ENCODE measurements at places on chromosomes 7 and 10.

DNA sequence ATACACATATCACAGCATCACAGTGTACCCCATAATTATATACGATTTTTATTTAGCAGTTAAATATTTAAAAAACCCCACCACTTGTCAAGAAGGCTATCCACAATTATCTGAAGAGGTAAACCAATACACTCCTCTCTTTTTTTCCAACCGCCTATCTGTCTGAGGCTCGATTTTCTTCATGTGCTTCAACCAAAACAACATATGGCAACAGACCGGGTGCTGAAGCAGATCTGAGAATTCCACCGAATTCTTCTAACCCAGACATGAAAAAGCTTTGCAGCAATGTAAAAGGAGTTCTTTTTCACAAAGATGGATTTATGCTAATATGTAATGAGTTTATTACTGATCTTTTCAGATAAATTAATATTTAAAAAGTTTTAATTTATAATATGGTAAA is 132.4 kb upstream of the RHEB start:
- no peak for DNase-seq

DNA sequence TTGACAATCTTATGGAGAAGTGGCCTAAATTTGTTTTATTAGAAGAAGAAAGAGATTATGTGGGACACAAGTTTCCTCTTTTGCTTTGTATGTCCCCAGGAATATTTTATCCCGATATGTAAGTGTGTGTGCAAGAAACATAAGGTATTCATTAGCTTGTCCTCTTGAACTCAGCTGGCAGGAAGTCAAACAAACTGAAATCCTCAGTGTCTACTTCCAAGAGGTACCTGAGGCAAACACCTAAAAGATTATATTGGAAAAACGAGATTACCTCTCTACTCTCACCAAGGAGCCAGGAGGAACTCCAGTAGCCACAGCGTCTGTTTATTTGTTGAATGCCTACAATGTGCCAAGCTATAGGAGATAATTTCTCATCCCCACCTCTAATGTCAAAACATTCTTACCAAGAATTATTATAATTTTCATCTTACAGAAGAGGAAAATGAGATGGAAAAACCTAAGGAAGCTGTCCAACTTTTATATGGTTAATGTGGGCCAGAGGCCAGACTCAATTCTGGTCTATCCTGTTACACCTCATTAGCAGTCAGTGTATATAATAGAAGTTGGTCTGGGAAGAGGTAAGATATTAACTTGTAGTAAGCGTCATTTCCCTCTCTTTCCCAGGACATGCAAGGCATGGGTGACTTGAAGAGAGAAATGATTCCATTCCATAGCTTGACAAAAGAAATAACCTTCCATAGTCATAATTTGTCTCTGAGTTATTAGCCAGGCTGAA is 692.7 kb downstream of the MAGI2 start:
- DNase-seq, result no peak

- DNase-seq, result peak; percentile 6
These were observed 699 bp downstream of the GHITM start for GRCh38 chr10:84140036-84140379.

- DNase-seq, result no peak
These were observed 230.3 kb upstream of the MEOX2 start for GRCh38 chr7:15916681-15917380.

GRCh38 chr10:50653758-50654157 is 30.0 kb upstream of the SGMS1 start:
- DNase-seq, result no peak

GRCh38 chr7:124649397-124650014 is 116.1 kb downstream of the GPR37 start:
- no peak for DNase-seq

DNA sequence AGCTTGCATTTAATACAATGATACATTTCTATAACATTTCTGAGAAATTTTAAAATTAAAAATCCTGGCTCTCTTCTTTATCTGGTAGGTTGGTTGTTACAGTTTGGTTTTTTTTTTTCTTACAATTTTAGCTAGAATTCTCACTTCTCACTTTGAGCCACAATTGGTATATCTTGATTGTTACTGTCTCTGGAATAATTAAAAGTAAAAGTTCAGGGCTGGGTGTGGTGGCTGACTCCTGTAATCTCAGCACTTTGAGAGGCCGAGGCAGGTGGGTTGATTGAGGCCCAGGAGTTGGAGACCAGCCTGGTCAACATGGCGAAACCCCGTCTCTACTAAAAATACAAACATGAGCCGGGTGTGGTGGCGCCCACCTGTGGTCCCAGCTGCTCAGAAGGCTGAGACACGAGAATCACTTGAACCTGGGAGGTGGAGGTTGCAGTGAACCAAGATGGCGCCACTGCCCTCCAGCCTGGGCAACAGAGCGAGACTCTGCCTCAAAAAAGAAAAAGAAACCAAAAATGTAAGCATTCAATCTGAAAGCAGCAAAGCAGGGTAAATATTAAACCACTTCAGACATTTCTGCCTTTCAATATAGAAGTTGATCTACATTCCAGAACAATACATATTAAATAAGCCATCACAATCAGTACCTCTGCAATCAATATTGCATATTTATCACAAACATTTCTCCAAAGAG is 88.6 kb upstream of the PFKP start:
- no peak for DNase-seq

GRCh38 chr10:33459602-33460001 is 125.1 kb upstream of the NRP1 start:
- DNase-seq, result no peak

GRCh38 chr10:62426600-62426999 is 52.4 kb downstream of the ZNF365 start:
- no peak for DNase-seq

- no peak for DNase-seq
These were observed 37.9 kb downstream of the PALS2 start for GRCh38 chr7:24611130-24611529.

DNA sequence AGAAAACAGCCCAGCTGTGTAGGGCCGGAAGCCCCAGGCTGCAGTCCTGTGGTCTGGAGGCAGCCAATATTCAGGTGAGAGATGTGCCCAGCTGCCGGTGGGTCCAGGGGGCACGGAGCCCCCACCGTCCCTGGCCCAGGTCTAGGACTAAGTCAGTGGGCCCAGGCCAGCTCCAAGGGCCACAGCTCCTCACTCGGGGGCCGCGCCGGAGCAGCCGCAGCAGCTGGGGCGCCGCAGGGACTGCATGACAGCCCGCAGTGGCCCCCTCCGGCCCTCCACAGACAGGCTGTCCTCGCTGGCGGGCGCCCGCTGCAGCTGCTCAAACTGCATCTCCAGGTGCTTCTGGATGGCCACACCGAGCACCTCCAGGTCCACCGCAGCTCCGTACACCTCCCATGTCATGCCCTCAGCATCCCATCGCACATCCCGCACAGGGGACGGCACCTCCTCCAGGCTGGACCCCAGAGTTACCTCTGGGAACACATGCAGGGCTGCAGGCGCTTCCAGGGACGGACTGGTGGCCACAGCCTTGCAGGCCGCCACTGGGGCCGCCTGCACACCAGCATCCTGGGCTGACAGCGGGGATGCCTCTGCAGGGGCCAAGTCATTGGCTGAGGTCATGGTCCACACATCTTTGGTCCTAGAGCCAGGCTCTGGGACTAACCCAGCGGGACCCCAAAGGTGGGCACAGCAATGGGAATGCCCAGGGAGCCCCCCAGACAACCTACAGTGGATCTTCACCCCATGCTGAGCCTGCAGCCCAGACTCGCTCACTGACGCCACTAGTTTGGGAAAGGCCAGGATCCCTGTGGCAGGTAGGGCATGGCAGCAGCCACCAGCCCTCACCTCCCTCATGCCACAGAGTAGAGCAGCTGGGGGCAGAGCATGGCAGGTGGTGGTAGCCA is 7.0 kb downstream of the GPRIN2 start:
- no peak for DNase-seq

DNA sequence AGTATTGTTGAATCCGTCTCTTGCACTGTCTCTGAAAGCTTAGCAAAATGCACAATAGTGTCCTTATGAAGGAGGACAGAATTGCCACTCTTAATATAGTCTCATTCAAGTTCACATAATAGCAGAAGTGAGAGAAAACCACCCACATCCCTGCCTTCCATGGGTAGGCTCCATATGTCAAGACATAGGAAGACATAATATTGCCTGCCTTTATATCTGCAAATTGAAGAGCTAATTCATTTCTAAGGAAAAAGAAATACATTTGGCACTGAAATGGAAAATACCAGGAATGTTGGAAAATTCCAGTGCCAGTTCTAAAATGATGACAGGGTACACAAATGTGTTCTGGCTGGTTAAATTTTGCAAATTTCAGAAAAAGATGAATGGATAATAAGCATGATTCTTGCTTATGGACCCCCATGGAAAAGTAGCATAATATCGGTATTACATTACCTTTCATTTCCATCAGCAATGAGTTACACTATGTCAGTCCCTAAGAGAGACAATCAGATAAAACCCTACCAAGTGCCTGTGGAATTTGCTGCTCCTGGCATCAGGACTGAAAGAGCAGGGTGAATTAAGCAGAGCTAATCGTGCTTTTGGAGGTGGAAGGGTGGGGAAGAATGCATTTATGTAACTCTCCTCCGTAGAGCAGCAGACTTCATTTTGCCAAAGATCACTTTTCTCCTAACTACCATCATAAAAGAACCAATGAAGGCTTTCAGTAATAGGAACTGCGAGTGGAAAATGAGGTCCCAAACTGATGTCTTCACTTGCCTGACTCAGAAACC is 312.6 kb downstream of the FGFR2 start:
- DNase-seq, result no peak

- DNase-seq, result no peak
These were observed 79.1 kb upstream of the TMEM248 start for GRCh38 chr7:66841898-66842297.

DNA sequence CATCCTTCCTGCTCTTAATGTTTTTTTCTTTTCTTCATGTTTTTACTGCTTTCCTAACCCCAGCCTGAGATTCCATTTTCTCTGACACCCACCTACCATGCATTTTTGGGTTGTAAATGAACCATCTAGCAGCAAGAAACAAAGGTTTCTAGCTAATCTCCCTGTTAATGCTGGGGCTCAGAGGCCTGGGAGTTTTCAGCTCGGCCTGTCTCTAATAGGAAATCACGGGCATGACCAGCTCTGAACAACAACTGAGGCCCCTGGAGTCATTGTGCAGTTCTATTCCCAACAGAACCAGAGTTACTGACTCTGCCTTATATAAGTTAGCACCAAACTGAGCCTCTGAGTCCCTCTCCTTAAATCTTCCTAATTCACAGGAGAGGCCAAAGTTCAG is 134.8 kb downstream of the CFAP58 start:
- no peak for DNase-seq

DNA sequence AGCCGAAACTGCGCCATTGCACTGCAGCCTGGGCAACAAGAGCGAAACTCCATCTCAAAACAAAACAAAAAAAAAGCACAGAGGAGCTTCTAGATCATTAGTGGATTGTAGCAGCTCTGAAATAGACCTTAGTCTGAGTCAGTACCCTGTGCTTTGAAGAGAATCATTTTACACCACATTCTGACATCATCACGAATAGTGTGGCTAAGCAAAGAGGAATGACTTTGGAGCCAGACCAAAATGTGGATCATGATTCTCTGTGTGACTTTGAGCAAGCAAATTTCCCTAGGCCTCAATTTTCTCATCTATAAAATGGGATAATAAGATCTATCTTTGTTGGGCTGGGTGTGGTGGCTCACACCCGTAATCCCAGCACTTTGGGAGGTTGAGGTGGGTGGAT is 618.9 kb downstream of the CALN1 start:
- no peak for DNase-seq

DNA sequence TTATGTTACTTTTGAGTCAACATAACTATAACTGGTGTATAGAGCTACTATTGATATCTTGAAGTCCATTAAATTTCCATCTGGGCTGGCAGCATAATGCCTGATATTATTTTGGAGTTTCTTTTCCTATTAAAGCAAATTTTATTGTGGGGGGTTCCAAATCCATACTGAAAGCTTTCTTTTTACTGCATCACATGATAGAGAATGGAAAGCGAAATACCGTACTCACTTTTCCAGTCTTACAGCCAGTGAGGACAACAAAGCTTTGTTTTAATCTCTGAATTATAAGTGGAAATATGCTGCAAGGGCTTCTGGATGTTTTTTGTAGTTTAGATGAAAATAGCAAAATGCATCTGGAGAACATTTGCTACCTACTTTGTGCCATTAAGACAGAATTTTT is 477.5 kb upstream of the SEMA3D start:
- DNase-seq, result no peak

GRCh38 chr7:24913801-24914464 is 66.0 kb downstream of the OSBPL3 start:
- DNase-seq, result no peak

DNA sequence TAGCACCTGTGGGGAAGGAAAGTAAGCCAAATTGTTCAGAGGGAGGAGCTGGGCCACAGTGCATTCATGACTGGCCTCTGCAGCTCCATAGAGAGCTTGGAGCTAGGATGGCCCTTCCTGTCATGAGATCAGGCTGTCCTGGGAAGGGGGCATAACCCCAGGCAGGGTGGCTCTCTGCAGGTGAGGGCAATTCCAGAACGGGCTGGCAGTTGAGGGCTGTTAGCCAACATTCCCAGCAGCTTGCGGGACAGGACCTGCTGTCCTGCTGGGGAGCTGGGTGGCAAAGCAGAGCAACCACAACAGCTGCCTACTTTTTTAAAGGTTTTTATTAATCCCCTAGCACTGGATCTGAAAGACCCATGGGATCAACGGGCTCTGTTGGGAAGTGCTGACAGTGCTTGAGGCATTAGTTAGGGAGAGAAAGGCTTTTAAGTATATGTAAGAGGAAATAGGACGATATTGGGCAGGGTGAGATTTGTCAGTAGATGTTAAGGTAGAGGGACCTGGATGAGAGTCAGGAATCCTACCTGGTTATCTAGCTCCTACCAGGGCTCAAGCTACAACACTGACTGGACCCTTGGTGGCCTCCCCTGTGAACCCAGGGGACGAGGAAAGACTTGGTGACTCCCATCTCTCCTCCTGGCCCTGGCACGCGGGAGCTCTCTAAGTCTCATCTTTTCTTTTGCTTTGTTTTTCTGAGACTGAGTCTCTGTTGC is 77.8 kb downstream of the NAMPT start:
- DNase-seq, result no peak

- DNase-seq, result no peak
These were observed 68.4 kb upstream of the RAPGEF5 start for GRCh38 chr7:22425361-22425760.

- no peak for DNase-seq
These were observed 332.7 kb downstream of the ADARB2 start for GRCh38 chr10:1404323-1405260.

GRCh38 chr7:100735730-100736129 is 2.3 kb downstream of the ZAN start:
- DNase-seq, result no peak

- no peak for DNase-seq
These were observed 42.2 kb upstream of the PDGFA start for GRCh38 chr7:561631-562373.

DNA sequence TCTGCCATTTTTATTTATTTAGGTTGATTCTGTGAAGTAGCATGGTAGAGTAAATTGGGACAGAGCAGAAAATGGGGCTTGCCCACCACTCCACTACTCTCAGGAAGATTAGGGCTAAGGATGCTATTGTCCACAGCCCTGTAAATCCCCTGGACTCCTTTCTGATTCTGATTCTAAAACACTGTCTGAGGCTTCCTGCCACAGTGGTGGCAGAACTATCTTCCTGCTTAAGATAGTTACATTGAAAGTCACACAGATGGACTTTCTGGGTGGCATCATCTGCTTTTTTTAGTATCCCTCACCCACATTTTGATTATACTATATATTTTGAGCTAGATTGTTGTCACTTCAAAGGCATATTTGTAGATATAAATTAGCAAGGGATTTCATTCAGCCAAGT is 50.0 kb downstream of the SPAM1 start:
- no peak for DNase-seq

Measured in endothelial cell (in vitro differentiated cells).